ENCODE measurements at places on chromosomes 13 and 19. TPM values are rescaled to one million over a fixed set of nuclear protein-coding genes. Genes with fewer than 3 reads are reported as not detected.

ZNF880 gene
- total RNA-seq: 24.7 TPM

KIR2DL4 gene
- not detected for total RNA-seq

ELOF1 gene
- total RNA-seq: 33.1 TPM

PRR36 gene
- total RNA-seq: not detected

PSG7 gene
- total RNA-seq: not detected

ZNF132 gene
- 5.7 TPM for total RNA-seq

ZNF444 gene
- 19.2 TPM for total RNA-seq
